CD4-positive, alpha-beta T cell treated with Interleukin-15 for 1 hour (primary cell): ENCODE measurements at places on chromosomes 6 and 20.

GRCh38 chr6:153624528-153624927 lies 414.5 kb upstream of the OPRM1 start:
- DNase-seq = no peak

- no peak for DNase-seq
Observed at GRCh38 chr20:50111829-50112495, 988 bp downstream of the UBE2V1 start.

- no peak for DNase-seq
Observed at GRCh38 chr6:72133324-72133723, 247.0 kb downstream of the RIMS1 start.

GRCh38 chr6:167570460-167571400 lies 245.8 kb downstream of the TTLL2 start:
- no peak for DNase-seq

DNA sequence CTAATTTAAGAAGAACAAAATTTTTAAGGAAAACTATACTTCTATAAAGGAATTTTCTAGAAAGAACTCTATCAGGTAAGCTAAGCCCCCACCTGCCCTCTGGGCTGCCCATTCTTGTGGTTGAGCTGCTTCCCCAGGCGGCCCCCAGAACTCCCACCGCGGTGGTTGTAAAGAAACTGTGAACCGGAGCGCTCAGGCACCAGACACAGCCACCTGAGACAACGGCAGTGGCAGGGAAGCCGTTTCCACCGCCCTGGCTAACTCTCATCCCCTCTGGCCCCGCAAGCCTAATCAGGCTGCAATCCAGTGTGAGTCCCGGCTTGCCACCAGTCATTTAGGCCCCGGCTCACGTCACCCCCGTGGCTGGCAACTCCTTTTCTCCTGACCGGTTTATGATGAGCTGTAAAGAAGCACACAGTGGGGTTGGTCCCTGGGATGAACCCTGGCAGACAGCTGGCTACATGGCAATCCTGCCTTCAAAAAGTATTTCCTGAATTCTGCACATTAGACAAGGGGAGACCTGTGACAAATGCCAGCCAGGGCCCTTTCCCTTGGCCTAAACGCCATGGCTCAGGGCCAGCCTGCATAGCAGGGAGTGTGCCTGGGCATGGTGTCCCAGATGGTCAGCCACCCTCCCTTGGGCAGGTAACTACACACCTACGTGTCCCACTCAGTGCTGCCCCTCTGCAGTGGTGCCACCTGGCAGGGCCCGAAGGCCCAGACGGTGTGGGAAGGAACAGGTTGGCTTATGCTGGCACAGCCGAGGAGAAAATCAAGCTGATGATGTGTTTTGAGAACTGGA lies 63.8 kb upstream of the GPR31 start:
- DNase-seq = no peak

GRCh38 chr6:157240960-157241311 lies 82.4 kb downstream of the TMEM242 start:
- no peak for DNase-seq

- DNase-seq = no peak
Observed at GRCh38 chr6:8391934-8392333, 43.4 kb downstream of the SLC35B3 start.

DNA sequence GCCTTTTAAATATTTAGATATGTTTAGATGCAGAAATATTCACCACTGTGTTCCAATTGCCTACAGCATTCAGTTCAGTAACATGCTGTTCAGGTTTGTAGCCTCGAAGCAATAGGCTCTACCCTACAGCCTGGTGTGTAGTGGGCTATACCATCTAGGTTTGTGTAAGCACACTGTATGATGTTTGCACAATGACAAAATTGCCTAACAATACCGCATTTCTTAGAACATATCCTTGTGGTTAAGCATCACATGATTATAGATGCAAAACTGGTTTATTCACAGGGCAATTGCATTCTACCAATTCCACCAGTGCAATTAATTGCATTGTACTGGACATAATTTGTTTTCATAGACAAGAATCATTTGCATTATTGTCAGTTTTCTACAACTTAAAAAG lies 7.9 kb upstream of the SLC22A16 start:
- DNase-seq = no peak

DNA sequence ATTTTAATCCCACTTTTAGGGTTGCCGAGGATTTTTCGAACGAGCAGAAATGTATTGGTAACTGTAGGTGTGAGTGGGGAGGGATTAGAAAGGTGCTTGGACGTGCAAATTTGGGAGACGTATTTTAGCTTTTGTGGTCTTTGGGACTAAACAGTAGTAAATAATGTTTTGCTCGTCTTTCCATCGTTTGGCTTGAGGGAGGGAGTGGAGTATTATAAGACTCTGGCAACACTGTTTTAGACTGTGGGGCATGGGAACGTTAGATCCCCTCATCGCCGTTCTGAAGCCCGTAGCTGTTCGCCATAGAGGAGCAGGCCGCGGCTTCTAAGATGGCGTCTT lies 2.8 kb downstream of the BRD2 start:
- no peak for DNase-seq

- no peak for DNase-seq
Observed at GRCh38 chr20:31815408-31816188, 3.6 kb upstream of the MYLK2 start.

DNA sequence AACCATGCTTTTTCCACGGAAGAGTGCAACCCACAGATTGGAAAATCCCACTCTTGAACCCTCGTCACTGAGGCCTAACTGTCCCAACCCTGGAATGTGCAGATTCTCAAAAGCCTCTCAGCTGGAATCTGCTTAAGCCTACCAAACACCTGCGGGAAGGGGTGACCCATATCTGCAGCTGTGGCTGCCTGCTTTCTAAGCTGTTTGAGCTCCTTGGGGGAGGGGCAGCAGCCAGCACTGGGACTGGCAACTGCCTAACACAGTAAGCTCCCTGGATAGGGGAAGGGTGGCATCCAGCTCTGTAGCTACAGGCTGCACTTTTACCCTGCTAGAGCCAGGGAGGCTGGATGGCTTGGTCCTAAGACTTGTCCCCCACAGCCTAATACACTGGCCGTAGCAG lies 579.6 kb downstream of the COL12A1 start:
- no peak for DNase-seq

DNA sequence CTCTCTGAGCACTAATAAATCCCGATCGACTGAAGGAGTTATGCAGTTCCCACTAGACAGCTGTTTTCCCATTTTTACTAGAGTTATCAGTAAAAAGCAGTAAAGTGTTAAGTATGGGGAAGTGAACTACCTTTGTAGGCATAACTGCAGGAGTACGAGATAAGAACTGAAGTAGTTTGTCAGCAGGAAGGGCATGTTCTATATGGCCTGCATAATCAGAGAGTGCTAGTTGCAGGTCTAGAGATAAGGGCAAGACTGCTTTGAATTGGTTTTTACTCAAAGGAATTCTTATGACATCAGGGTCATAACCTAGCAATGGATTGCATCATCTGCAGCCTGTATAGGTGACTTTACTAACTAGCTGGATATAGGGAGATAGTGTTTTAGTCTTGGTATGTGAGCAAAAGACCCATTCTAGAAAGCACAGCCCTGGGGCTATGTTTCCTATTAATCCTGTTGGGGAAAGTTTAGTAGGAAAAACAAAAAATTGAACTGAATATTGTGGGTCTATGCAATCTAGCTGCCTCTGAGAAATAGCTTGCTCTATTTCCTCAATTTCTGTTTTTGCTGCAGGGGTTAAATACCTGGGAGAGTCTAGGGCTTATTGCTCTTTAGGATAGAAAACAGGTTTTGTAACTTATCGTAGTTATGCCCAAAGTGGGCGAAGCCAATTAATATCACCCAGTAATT lies 22.6 kb upstream of the CRISP1 start:
- DNase-seq = no peak

- no peak for DNase-seq
Observed at GRCh38 chr6:89302195-89302770, 12.8 kb downstream of the GABRR2 start.

DNA sequence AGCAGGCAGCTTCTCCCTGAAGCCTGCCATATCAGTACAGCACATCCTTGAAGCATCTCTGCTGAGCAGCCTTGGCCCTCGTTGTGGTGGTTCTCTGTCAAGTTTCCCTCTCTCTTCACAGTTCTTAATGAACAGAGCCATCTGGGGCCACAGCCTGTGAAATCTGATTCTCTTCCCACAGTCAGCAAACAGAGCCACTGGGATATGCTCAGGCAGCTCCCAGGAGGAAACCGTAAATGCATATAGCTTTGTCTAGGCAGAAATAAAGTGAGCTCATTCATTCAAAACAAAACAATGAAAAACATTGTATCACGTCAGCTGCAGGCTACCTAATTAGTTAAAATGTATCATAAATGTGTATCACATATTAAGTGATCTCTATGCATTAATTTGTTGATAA lies 80.3 kb downstream of the TBC1D7 start:
- DNase-seq = no peak

- no peak for DNase-seq
Observed at GRCh38 chr20:48302149-48302548, 516.9 kb upstream of the SULF2 start.

DNA sequence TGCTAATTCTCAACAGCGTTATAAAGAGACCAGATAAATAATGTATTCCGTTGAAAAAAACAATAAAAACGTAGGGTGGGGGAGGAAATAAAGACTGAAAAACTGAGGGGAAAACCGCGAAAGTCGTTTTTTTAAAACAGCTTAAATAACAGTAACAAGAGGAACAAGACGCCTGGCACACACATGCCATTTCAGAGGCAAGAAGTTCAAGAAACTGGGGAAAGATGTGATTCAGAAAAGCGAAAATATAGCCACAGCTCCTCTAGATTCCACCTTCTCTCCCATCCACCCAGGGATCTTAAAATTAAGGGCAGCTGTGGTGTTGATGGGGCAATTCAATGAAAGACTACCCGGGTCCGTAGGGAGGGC lies 1.3 kb downstream of the EPB41L2 start:
- DNase-seq = no peak

GRCh38 chr6:24284006-24284405 lies 73.9 kb downstream of the DCDC2 start:
- no peak for DNase-seq

DNA sequence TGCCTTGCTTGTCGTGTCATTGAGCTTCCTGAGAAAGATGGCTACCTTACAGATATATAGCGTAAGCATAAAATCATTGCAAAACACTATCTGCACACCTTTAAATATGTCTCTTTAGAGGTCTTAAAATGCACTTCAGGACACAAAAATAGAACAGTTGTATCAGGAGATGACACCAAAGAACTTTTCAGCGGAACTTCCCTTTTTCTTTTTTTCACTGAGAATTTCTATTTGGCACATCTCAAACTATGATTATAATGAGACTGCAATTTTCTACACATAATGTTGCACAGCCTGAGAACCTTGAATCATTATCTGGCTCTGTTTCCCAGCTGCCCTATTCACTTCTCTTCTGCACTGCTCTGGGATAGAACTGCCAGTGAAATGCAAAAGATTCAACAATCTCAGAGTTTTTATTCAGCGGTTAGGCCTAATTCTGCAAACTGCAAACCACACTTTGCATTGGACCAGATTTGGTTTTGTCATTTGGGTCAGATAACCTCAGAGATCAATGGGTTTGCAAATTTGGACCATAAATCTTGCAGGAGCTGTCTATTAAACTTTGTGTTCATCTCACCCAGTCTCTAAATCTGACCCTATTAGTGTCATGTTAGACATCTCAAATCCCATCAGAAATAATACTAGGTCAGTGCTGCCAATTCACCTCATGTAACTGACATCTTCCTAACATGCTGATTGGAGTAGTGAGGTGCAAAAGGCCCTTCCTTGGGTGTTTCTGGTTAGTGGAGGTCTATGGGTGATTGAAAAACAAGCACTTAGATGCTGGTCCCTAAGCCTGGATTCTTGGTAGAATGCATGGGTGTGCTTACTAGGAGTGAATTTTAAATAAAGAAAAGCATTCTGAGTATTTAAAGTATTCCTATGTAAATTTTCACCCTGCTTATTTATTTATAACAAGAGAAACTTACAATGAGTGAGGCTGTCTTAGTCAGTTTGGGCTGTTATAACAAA lies 382.7 kb downstream of the UTRN start:
- no peak for DNase-seq

GRCh38 chr6:4308364-4308763 lies 173.0 kb upstream of the ECI2 start:
- DNase-seq = no peak

- DNase-seq = no peak
Observed at GRCh38 chr6:101013612-101014195, 132.6 kb upstream of the ASCC3 start.

DNA sequence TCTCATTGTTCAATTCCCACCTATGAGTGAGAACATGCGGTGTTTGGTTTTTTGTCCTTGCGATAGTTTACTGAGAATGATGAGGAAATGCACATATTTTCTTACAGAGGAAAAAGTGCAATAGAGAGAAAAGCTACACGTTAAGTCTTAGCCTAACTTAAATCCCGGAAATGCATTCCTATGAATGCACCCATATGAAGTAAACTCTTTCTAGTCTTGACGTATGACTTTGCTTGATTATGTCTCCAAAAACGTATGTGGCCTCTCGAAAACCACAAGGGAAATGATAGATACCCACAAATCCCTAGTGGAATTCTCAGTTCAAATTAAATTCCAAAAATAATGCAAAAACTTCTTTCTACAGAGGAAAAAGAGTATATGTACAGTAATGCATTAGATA lies 90.7 kb upstream of the SASH1 start:
- DNase-seq = no peak

- no peak for DNase-seq
Observed at GRCh38 chr20:58544891-58545290, 29.7 kb upstream of the APCDD1L start.

DNA sequence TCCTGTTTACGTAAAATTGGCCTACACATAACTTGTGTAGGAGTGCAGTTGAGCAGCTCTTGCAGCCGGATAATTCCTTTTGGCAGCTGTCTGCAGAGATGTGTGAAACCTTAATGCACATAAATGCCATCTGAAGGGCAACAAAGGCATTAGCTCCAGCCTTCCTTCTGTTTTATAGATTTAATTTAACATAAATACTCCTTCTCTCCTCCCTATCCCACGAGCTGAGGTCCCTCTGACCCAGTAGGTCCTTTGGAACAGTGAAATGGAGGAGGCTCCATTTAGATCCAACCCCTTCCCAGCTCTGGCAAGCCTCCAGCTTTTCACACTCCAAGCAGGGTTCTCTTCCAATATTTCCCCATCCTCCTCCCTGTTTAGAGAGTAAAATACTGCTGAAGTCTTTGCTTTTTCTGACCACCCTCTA lies 6.5 kb downstream of the PLEKHG1 start:
- no peak for DNase-seq

DNA sequence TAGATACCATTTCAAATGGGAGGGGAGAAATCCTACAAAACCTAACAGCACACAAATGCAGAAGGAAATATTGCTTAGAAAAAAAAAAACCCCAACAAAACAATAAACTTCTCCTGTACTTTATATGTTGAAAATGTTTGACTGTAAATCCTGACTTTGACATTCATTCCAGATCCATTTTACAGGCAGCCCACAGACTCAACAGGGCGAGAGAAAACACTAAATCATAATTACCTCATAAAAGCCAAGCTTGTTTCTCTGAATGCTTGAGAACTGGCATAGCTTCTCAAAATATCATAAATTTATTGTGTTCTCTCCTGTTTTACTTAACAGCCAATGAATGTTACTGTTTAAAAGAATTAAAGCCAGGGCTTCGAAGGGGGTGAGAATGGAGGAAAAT lies 273.2 kb downstream of the CD83 start:
- no peak for DNase-seq

DNA sequence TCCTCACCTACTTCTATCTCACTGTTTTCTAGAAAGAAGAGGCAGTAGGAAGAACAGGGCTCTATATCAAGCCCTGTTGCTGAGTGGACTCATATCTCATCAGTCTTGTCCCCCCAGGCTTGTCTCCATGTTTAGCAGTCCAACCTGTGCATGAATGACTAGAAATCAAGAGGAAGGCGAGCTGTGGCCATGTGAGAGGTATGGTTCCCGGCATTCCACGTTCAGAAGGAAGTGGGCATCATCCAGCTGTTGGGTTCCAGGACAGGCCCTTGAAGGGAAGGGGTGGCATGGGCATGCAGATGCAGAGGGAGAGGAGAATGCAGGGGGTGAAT lies 176.6 kb downstream of the MRPL14 start:
- no peak for DNase-seq
